ENCODE measurements at places on chromosomes 3 and 15. TPM values are rescaled to one million over a fixed set of nuclear protein-coding genes. Genes with fewer than 3 reads are reported as not detected.

The LRRC2 gene
- not detected for total RNA-seq

The CYP19A1 gene
- total RNA-seq: not detected

The PLIN1 gene
- 0.53 TPM for total RNA-seq

The ARNT2 gene
- total RNA-seq: 9.5 TPM

The SCG5 gene
- total RNA-seq: 10.7 TPM

The TMEM212 gene
- total RNA-seq: not detected

The KBTBD12 gene
- not detected for total RNA-seq

The NDUFAF3 gene
- 157 TPM for total RNA-seq

The STARD9 gene
- total RNA-seq: 1.2 TPM

The XCR1 gene
- total RNA-seq: not detected

The MUC13 gene
- total RNA-seq: not detected

The CCR1 gene
- total RNA-seq: 0.29 TPM

The SMCO1 gene
- not detected for total RNA-seq

The COL6A5 gene
- total RNA-seq: not detected

The FBLN2 gene
- total RNA-seq: 16.1 TPM

The SLC51B gene
- total RNA-seq: not detected

The CPNE9 gene
- total RNA-seq: not detected

The GOLGA8K gene
- not detected for total RNA-seq

The PLSCR5 gene
- not detected for total RNA-seq

The SLC15A2 gene
- under 0.01 TPM for total RNA-seq

The ZBTB11 gene
- 14.0 TPM for total RNA-seq

The GOLGA8G gene
- total RNA-seq: not detected

The VEPH1 gene
- 92.5 TPM for total RNA-seq

The CISH gene
- total RNA-seq: 0.35 TPM

The PPARG gene
- 30.5 TPM for total RNA-seq

The CKMT1A gene
- total RNA-seq: not detected

The SENP8 gene
- total RNA-seq: 1.4 TPM

The PTPRG gene
- total RNA-seq: 15.6 TPM

The SH3GL3 gene
- not detected for total RNA-seq

The ACOX2 gene
- 8.9 TPM for total RNA-seq

The FSD2 gene
- not detected for total RNA-seq

The CADPS gene
- total RNA-seq: under 0.01 TPM

The LYSMD4 gene
- total RNA-seq: 7.2 TPM

The CGNL1 gene
- total RNA-seq: not detected

The OXTR gene
- 70.9 TPM for total RNA-seq

The DIPK2A gene
- 7.5 TPM for total RNA-seq

The TRIM71 gene
- not detected for total RNA-seq

The MCF2L2 gene
- total RNA-seq: 0.29 TPM

The NR1I2 gene
- total RNA-seq: not detected
